ENCODE measurements at places on chromosomes 11 and 22.

GRCh38 chr11:598005-598680 lies 17.6 kb downstream of the IRF7 start:
- no peak for DNase-seq

DNA sequence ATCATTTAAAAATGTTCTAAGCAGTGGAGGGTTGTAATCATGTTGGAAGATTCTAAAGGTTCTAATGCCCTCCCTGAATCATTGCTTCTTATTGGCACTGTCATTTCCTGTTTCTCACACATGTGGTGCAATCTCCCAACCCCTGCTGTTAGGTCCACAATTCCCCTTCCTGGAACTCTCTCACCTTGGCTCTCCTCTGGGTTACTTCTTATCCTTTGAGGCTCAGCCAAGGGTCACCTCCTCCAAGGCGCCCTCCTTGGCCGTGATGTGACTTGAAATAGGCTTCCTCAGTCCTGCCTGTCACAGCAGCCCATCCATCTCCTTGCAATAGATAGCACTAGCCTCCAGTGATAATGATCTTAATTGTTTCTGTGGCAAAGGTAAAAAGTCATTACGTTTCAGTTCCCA lies 149.8 kb downstream of the TTC17 start:
- DNase-seq, result no peak

- no peak for DNase-seq
Observed at GRCh38 chr22:20511578-20512229, 4.3 kb downstream of the MED15 start.

- no peak for DNase-seq
Observed at GRCh38 chr11:70478166-70478890, 80.0 kb downstream of the CTTN start.

DNA sequence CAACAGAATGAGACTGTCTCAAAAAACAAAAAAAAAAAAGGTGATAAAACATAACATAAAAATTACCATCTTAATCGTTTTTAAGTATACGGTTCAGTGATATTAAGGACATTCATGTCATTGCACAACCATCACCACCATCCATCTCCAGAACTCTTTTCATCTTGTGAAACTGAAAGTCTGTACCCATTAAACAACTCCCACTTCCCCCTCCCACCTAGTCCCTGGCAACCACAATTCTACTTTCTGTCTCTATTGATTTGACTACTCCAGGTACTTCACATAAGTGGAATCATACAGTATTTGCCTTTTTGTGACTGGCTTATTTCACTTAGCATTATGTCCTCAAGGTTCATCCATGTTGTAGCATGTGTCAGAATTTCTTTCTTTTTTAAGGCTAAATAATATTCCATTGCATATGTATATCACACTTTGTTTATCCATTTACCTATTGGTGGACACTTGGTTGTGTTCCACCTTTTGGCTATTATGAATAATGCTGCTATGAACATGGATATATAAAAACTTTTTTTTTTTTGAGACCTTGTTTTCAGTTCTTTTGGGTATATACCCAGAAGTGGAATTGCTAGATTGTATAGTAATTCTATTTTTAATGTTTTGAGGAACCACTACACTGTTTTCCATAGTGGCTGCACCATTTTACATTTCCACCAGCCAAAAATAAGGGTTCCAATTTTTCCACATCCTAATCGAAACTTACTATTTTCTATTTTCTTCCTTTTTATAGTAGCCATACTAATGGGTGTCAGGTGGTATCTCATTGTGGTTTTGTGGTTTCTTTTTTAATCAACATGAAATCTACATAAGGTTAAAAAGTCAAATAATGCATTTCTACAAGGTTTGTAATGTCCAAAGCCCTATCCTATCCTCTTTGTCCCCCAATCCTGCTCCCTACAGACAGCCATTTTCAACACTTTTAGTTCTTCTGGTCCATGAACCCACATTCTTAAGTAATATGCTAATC lies 23.4 kb upstream of the PIK3C2A start:
- no peak for DNase-seq

- DNase-seq, result no peak
Observed at GRCh38 chr22:44024288-44024921, at the start of gene PARVB. Gene PARVB (plus strand): TSS chr22:44024302. CDS start chr22:44024340, 38 bp downstream.

- DNase-seq, result no peak
Observed at GRCh38 chr22:35743326-35743860, 25.7 kb downstream of the APOL5 start.
